ENCODE measurements at places on chromosomes 1 and 21.

DNA sequence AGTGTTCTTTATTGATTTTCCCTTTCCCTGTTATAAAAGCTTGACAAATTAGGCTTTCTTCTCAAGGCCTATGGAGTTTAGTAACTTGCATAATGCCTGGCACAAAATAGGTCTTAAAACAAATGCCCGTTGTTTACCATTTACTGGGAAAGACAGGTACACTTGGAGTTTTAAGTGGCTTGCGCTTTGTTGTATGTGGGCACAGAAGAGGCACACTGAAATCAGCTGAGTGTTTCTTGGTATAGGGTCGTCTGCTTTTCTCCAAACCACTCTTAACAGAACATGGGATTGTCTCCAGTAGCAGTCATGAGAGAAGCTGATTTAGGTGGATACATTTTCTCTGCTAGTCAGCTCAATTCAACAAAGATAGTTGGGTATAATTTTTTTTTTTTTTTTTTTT, 132.5 kb downstream of the SYT14 start:
- no peak for DNase-seq

DNA sequence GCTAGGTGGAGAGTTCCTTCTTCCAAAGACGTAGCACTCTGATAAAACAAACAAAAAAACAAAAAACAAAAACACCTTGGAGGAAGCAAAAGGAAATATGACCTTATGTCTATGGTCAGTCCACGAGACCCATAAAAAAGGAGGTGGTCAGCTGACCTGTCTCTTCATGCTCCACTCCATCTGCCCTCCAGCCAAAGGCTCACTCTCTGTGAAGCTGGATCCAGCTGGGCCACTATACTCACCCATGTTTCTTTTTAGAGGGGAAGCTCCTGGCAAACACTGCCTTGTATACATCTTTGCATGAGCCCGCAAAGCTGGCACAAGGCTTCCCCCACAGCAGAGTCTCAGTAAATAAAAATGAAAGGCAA, 126.1 kb upstream of the CACHD1 start:
- DNase-seq = no peak

DNA sequence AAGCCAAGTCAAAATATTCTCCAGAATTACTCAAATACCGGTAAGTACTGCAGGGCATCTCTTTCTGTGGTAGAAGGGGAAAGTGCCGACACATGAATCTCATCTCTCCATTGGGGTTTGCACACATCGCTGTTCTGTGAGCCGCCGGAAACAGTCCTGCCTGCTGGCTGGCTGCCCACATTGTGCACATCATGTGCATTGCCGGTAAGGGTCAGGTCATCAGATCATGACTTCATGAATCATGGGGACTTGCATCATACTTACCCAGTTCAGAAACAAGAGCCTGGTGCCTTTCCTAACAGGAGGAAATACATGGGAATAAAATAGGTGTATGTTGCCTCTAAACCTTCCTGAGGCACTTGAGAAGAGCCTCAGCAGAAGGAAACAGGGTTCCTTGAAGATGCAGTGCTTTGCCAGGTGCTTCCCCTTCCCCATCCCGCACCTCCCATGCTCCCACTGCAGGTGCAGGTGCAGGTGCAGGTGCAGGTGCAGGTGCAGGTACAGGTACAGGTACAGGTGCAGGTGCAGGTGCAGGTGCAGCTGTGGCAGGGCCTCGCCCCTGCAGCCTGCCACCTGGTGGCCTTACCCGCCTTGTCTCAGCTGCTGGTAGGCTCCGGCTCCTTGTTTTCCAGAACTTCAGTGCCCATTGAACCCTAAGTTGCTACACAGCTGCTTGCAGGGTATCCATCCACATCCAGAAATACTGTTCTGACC, 26.5 kb downstream of the GPR137B start:
- no peak for DNase-seq

DNA sequence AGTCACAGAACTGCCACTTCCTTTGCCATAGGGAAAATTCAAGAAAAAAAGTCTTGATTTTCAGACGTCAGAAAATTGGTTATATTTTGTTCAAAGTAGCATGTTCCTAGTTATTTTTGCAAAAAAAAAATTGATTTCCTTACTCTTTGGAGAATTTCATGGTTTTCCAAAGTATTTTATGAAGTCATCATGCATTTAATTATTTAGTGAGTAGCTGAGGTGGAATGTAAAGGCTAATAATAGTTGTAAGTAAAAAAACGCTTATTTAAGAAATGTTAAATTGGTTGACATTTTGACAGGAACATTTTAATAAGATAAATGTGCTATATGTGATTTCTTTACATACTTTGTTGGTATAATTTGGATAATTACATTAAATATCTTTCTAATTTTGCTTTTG, 20.8 kb downstream of the TSEN15 start:
- DNase-seq = no peak

DNA sequence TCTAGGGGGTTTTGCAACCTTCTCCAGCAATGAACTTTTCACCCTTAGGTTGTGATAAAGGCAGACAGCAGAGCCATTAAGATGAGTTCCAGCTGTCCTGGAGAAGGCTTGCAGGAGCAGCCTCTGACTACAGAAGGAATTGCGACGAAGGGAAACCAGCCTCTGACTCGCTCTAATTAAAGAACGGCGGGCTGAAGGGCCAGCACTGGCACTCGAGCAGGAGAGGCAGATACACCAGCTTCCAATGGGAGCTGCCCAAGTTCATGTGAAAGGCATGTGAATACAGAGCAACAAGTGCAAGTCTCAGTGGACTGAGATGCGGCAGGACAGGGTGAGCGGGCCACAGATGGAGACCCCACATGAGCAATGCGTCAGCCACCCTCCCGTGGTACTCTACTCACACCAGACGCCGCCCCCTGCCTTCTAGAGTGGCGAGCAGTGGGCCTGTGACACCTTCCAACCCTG, 15.7 kb downstream of the RCC2 start:
- DNase-seq = no peak

DNA sequence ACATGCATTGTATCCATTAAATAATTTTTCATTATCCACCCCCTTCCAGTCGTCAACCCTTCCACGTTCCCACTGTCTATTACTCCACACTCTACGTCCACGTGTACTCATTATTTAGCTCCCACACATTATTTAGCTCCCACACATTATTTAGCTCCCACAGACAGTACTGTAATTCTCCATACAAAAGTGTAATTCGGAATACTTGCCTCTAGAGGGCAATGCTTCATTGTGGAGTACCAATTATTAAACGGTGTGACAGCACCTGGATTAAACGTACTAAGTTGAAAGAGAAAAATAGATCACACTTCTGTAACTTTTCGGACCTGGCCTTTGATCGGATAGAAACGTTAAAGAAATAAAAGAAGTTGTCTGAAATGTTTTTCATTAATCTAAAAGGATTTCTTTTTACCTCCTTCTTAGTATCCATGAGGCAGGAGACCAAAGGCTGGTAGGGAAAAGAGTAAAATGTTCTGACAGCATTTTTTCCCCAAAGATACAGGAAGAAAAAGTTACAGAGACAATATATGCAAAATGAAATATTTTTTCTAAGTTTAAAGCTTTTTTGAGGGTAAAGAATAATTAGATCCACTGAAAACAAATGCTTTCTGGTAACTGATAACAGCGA, 99.2 kb downstream of the LHX8 start:
- DNase-seq = no peak

DNA sequence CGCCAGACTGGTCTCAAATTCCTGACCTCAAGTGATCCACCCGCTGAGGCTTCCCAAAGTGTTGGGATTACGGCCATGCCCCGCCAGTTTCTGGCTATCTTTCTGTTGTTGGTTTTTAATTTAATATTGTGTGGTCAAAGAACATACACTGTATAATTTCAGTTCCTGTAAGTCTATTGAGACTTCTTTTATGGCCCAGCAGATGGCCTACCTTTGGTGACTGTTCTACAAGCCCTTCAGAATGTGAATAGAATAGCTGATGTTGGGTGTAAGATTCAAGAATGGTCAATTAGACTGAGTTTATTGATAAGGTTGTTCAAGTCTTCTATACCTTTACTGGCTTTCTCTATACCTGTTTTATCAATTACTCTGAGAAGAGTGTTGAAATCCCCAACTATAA, 10.7 kb downstream of the HES2 start:
- DNase-seq = no peak

GRCh38 chr1:119549719-119550132, 42.7 kb downstream of the HSD3B1 start:
- DNase-seq = no peak

GRCh38 chr1:234302354-234302962, 70.8 kb upstream of the COA6 start:
- no peak for DNase-seq

DNA sequence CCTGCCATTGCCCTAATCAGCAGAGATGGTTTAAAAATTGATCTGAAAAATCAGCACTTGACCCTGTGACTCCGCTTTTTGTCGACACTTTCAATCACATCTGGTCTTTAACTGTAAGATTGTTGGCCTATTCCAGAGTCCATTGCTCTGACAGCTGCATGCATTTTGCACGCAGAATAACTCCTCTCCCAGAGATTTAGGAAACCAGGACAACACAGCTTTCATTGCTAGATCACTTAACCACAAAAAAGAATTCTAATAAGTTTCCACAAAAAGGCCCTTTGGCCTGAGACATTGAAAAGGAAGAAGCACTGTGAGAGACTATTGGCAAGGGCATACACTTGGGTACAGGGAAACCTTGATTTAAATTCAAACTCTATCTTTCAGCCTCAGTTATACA, 373.1 kb downstream of the TGFB2 start:
- DNase-seq = no peak

DNA sequence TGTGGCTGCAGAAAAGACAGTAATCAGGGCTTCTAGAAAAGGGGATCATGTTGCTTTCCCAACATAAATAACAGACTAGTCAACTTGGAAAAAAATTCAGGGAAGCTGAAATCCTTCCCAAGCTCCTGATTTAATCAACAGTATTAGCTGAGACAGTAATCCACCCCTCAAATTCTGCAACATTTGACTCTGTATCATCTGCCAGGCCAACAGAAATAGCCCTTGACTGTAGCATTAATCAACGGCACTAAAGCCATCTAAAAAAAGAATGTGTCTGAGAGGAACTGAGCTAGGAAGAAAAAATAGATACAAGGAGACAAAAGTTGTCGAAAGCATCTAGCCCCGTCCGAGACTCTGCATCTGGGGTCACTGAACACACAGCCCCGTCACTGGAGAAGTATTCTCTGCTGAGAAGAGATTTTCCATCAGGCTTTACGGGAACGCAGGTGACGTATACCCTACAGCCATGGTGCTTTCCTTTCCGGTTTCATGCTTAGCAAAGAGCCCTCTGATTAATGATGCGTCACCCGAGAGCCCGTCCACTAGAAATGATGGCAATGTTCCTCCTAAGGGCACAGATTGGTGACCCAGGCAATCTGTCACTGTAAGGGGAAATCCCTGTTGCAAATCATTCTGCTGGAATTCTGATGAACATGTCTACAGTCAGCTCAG, 42.1 kb upstream of the TP53BP2 start:
- no peak for DNase-seq

GRCh38 chr1:187629075-187629474, 800.3 kb downstream of the PLA2G4A start:
- DNase-seq = no peak

- DNase-seq = no peak
These were observed 296.3 kb downstream of the PTBP2 start for GRCh38 chr1:97017895-97018294.

DNA sequence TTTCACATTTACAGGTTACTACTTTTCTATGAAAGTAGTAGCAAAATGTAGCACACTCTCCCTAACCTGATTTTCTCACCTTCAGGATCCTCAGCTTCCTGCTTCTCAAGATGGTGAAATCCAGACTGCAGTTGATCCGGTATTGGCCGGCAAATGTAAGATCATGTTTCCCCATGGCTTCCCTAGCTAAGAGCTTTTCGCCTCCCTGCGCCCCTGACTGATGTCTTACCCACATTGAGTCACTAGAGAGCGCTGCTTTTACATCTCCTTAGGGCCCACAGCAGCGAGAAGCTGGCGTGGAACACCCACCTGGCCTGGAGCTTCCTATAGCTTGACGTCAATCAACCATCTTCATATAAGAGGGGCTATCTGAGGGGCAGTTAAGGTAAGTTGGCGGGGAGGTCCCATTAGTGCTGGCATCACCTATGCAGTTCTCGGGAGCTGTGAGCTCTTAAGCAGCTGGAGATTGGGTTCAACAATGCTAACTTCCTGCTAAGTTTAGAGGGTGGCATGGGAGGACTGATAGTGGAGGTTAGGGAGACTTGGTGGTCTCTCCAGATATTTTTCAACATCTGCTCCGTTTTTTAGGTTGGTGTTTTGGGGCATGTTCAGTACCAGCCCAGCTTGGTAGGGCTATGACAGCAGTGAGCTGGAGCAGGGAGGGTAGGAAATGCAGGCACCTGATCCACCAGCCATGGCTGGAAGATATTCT, 5.5 kb downstream of the PTPN7 start:
- DNase-seq = no peak

- no peak for DNase-seq
These were observed 48.9 kb downstream of the PHC2 start for GRCh38 chr1:33381977-33382376.

GRCh38 chr1:17636612-17637011, 97.1 kb downstream of the ARHGEF10L start:
- no peak for DNase-seq

DNA sequence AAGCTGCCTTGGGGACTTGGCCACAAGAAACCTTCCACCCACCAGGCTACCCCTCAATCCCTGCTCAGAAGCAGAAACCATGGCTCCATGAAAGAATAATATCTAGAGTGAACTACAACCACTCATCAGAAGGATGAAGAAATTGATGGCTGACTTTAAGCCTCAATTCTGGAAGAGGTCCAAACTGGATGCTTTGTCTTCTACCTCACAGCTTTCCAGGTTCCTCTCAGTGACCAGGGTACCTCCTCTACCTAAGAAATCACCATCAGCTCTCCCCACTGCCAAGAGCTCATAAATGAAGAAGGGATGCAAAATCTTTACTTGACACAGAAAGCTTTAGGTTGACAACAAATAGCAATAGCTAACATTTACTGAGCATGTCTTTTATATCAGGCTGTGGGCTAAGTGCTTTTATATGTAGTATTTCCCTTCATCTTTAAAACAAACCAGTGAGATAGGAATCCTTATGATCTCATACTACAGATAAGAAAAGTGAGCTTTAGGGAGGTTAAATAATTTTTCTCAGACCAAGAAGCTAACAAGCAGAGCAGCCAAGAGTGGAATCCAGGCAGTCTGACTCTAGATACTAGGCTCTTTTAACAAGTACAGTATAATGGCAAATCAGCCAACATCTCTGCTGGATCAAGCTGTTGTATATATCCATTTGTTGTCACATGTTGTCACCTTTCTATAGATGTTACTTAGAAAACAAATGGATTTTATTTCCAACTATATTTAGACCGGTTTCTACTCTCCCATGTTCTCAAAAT, 243.0 kb upstream of the SGIP1 start:
- no peak for DNase-seq

GRCh38 chr1:36706416-36706815, 223.7 kb upstream of the CSF3R start:
- DNase-seq = no peak

All from stimulated activated CD4-positive, alpha-beta T cell treated with anti-CD3 and anti-CD28 coated beads, Interleukin-1b, Interleukin-23, amount 100 ng/mL, for 1 hour (primary cell).